ENCODE measurements at places on chromosomes 5 and 9.

DNA sequence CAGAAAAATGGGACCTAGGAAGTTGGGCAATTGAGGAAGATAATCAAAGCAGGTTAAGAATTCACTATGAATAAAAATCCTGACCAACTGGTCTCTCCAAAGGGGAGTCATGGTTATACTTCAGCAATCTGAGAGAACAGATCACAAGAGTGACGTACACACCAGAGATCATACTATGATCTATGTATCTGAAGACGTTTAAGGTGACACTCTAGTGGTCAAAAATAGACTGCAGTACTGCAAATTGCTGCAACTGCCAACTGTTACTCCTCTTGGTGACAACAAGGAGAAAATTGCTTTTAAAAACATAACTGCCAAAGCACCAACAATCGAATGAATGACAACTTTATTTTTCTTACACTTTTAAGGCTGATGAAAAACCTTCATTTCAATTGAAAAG, 4.9 kb downstream of the AK6 start:
- no peak for DNase-seq

- no peak for DNase-seq
These were observed 56.9 kb upstream of the MSX2 start for GRCh38 chr5:174667526-174667925.

DNA sequence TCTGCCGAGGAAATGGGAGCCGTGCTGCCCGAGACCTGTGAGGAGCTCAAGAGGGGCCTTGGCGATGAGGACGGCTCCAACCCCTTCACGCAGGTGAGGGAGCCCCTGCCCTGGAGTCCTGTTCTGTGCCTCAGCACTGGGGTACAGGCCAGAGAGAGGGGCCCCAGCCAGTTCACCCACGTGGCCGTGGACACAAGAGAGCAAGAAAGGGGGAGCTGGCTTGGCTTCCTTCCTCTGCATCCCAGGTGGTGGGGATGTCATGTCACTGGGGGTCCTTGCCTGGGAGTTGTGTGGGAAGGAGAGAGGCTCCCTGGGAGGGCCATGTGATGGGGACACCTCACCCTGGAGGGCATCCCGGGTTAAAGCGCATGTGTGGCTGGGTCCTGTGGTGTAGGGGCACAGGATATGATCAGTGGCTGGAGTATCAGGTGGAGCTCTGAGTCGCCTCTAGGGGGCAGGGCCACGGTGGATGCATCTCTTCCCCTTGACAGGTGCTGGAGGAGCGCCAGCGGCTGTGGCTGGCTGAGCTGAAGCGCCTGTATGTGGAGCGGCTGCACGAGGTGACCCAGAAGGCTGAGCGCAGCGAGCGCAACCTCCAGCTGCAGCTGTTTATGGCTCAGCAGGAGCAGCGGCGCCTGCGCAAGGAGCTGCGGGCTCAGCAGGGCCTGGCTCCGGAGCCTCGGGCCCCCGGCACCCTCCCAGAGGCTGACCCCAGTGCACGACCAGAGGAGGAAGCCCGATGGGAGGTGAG, 7.5 kb downstream of the N4BP3 start:
- DNase-seq: no peak

GRCh38 chr9:93667627-93668026, 91.2 kb downstream of the PHF2 start:
- DNase-seq: no peak

- no peak for DNase-seq
These were observed 271.9 kb upstream of the ADAMTS16 start for GRCh38 chr5:4868140-4868735.

GRCh38 chr5:142433526-142434321, 108.9 kb upstream of the SPRY4 start:
- DNase-seq: no peak

DNA sequence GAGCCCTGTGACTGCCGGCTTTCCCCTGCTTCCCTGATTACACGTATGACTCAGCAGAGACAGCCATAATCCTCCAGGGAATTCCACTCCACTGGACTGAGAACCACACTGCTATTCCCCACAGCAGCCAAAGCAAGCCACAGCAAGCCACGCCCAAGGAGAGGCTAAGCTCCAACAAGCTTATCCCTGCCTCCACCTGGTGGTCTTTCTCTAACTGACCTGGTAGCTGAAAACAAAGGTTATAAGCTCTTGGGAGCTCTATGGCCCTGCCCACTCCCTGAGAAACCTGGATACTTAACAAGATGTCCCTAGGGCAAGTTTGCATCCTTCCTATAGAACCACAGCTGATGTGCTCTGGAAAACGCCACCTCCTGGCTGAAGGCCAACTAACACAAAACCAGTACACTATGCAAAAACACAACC, 613.7 kb upstream of the CDH18 start:
- DNase-seq: peak; percentile 58

DNA sequence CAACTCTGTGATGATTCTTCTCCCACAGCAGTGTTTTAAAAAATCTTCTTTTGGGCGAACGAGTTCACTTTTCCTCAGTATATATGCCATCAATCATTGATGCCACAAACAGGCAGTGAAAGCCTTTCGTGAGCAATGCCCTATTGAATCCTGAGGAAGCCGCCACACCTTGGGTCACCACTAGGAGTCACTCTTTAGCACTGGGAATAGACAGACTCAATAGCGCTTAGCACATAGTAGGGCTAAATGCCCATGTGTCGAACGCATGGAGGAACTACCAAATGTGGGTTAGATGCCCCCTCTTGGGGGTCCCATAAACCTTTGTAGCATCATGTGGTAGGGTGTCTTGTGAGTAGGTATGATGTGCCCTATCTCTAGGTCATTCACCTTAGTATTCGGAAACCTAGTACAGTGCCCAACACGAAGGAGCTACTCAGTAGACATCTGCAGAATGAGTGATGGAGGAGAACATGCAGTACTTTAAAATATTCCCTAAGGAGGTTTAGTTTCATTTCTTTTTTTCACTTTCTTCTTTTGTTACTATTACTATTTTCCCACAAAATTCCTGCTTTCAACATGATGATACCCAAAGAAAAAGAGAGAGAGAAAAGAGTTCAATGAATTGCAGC, 603.7 kb downstream of the BNC2 start:
- DNase-seq: no peak

DNA sequence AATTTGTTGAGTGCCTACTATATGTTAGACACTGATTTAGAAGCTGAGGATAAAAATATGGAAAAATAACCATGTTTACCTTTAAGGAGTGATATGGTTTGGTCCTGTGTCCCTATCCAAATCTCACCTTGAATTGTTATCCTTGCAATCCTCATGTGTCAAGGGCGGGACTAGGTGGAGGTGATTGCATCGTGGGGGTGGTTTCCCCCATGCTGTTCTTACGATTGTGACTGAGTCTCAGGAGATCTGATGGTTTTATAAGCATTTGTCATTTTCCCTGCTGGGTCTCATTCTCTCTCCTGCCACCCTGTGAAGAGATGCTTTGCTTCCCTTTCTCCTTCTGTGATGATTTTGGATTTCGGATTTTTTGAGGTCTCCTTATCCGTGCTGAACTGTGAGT, 876.4 kb downstream of the DTWD2 start:
- DNase-seq: no peak

DNA sequence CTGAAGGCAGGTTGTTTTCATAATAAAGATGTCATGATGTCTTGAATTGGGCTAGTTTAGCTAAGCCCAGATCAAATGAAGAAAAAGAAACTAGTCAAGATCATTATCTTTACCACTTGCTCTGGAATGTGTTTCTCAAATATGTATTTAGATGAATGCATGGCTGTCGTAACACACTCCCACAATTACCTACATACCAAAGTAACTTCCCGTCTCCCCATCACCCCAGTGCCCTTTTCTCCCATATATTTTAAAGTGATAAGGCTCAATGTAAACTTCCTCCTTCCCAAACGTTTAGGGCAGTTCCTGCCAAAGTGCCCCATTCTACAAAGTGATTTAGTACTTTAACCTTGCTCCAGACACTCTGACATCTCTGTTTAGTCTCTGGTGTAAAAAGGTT, 61.4 kb downstream of the SLC1A3 start:
- no peak for DNase-seq

DNA sequence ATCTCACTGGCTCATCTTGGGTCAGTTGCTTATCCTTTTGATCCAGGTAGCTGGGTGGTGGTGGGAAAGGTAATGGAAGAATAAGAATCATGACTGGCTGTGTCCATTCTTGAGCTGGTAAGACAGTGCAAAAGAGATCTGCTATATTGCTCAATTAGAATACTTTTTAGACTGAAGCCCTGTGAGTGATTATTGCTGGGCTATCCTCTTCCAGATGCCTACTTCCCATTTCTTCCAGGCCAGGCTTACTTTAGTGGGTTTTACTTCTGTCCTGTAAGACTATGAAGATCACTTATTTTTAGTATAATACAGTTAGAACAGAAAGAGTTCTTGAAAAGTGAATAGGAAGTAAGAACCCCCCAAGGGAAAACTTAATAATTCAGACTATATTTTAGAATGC, 7.2 kb downstream of the MARCHF6 start:
- no peak for DNase-seq

DNA sequence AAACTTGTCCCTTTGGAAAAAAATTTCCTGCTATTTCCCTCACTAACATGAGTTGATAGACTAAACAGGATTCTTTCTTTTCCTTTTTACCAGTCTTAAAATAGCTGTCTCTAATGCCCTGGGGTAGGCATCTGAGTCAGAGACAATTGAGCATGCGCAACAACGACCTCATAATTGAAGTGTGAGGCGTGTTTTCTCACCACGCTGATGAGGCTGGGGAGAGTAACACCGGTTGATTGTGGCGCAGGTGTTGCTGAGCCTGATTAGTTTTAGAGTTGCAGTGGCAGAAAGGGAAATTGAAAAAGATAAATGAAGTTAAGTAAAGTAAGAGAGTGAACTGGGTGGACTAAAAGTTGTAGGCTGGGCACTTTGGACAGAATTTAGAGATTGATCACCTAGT, 213.7 kb downstream of the TLR4 start:
- no peak for DNase-seq

GRCh38 chr5:119079318-119079921, 8.5 kb downstream of the DMXL1 start:
- DNase-seq: no peak

DNA sequence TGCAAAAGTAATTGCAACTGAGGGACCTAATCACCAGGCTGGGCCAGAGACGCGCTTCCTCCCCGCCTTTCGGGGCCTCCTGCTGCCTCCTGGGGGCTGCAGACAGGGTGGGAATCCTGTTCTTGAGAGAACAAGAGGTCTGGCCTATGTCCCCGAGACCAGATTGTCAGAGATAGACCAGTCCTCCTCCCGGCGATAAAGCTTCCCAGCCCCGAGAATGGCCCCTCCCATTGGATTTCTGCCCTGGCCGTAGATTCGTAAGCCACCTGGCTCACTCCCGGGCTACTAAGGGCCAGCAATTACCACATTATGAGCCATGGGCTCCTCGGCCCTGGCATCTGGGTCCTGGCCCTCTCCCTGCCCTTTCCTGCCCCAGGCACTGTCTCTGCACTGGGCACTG, 70.4 kb downstream of the HRH2 start:
- DNase-seq: no peak

DNA sequence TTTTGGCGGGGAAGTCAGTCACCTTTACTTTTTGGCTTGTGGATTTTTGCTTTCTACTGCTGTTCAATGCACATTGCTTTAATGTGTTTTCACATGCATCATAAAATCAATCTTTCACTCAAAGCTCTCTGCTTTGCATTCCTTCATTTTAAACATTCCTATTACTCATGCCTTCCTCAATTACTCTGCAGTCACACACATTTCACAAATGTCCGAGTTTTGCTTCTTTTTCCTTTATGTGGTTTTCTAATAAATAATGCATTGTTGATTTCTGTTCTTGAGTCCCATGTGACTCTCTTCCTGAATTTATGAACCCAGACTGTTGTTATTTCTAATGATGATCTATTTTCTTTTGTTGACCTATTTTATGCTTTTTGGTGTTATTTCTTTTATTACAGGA, 82.3 kb upstream of the EPB41L4B start:
- no peak for DNase-seq

DNA sequence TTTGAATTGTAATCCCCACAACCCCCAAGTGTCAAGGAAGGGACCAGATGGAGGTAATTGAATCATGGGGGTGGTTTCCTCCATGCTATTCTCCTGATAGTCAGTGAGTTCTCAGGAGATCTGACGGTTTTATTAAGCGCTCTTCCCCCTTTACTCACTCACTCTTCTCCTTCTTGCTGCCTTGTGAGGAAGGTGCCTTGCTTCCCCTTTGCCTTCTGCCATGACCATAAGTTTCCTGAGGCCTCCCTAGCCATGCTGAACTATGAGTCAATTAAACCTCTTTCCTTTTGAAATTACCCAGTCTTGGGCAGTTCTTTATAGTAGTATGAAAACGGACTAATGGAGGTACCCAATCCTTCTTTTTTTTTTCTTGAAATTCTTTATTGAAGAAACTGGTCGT, 2.2 kb upstream of the CEP120 start:
- DNase-seq: no peak

DNA sequence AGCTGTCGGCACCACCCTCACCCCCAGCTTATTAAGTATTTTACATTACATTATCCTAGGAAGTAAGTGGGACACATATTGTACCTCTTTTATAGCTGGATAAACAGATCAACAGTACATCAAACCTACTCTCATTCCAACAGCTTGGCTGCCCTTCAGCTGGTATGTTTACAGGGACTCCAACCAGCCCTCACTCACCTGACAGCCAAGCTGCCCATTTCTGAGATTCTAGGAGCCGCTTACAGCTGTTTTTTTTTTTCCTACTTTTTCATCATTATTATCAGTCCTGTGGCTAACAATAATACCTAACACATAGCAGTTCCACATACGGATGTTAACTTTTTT, 13.4 kb upstream of the CREBRF start:
- no peak for DNase-seq

GRCh38 chr5:137145721-137146120, 353.4 kb downstream of the SPOCK1 start:
- no peak for DNase-seq

DNA sequence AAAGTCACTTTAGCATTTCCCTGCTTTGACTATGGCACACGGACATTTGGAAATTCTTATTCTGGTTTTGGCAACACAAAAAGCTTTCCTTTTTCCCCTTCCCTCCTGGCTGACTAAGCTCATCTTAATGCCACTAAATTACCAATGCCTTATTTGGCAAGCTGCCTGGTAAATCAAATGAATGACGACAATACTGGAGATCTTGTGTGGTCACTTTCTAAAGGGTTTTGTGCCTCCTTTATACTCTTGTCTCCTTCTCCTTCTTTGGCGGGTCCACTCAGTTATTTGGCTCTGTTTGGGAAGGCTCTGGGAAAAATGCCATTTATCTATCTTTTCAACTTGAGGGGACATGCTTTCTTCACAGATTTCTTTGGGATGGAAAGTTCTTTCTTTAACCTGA, 34.9 kb downstream of the SH3GL2 start:
- no peak for DNase-seq

- DNase-seq: peak; percentile 3
These were observed 31.1 kb downstream of the IL4 start for GRCh38 chr5:132704875-132705274.

- DNase-seq: no peak
These were observed 2.4 kb downstream of the HMCN2 start for GRCh38 chr9:130267930-130268329.
